ENCODE measurements at places on chromosomes 4 and X.

DNA sequence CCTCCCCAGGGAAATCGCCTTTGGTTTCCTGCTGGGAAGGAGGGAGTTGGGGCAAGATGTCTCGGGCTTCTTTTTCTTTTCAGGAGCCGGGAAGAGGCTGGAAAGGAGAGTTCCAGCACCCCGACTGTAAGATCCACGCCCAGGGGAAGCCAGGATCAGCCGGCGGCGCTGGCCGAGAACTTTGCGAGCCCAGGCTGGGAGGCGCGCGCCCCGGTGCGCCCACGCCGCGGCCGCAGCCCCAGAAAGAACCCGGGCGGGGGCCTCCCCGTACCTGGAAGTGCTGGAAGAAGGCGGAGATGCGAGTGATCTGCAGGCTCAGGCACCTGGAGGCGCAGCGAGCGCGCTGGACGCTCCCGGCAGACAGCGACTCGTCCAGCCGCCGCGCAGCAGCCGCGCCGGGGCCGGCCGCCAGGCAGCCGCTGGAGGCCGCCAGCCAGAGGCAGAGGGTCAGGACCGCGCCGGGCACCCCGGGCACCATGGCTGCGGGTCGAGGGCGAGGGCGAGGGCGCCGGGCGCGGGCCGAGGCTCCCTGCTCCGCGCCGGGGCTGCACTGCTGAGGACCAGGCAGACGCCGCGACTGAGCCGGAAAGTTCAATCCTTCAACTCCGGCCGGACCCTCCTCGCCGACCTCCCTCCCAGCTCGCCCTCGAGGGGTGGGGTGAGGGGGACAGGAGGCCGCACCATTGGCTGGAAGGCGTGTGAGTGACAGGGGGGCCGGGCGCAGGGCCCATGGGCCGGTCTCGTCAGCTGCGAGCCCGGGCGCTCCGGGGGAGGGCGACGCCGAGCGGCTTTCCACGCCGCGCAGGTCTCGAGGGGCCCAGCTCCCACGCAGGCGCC, at the start of gene ANOS1:
Gene ANOS1 (minus strand): TSS at position 579 of the 837 bp plus-strand sequence. CDS start 101 bp downstream, at position 478.
- DNase-seq, result no peak

GRCh38 chr4:155962767-155963166, 9.1 kb upstream of the CTSO start:
- DNase-seq, result no peak

- DNase-seq, result no peak
These were observed 59.5 kb downstream of the RXFP1 start for GRCh38 chr4:158581161-158581560.

DNA sequence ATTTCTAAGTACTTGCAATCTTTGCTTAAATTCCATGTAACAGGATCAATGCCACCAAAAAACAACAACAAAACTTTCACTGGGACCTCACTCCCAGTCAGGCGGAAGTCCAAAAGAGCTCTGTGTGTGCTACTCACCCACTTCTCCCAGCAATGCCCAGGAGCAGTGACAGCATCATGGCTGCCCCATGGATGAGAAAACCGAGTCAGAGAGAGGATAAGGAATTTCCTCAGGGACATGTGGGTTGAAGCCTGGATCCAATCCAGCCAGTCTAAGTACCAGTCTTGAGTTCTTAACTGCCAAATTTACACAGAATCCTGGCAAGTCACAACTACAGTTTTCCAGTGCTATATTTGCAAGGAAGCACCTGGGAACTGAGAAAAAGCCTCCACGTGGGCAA, 64.5 kb downstream of the STX18 start:
- DNase-seq, result no peak

- no peak for DNase-seq
These were observed 100.7 kb upstream of the FAM9C start for GRCh38 chrX:13144927-13145655.

- no peak for DNase-seq
These were observed 40.3 kb upstream of the TFDP3 start for GRCh38 chrX:133258481-133258880.

- DNase-seq, result no peak
These were observed 28.7 kb upstream of the MAP3K15 start for GRCh38 chrX:19543951-19544381.

GRCh38 chr4:74166818-74167217, 8.9 kb downstream of the MTHFD2L start:
- no peak for DNase-seq

DNA sequence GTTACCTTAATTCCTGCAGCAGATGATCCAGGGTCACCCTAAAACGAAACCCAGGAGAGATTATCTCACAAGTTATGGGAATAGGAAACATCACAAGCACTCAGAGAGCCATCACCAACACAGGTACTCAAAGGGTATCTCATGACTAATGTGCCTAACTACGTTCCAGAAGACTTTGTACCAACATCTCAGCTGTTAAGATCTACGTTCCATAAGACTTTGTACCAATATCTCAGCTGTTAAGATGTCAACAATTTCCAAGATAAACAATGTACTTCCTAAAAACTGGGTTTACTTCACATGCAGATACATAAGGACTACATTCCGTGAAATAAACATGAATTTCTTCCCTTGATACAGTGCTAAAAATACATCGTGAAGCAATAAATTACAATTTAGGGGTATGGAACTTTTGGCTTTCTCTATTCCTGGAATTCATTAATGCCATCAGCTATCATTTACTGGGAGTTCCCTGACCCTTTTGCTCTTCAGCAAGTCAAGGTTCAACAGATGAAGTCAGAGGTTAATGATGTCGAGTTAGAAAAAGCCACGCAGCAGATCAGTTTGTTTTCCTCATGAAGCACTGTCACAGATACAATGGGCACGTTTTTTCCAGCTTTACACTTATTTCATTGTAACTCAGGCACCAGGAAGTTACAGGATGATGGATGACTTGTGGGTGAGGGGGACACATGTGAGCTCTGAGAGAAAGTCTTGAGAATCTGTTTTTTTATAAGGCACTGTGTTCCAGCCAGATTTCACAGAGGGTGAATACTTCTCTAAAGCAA, 127.0 kb upstream of the ETNPPL start:
- DNase-seq, result no peak

DNA sequence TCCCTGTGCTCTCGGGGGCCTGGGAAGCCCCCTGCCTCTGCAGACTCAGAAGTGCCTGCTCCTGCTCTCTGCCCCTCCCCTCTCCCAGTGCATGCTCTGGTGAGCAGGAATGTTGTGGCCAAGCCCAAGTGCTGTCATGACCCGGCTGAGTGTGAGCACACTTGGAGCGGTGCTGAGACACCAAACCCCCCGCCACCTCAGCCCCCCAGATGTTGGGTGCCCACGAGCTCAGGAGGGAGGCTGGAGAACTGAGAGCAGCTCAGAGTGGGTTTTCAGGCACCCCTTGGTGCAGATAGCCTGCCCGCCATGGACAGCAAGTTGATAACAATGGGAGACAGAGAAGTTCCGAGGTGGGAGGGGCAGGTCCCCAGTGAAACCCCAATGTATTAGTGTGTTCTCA, 477.4 kb downstream of the ACTRT1 start:
- no peak for DNase-seq

DNA sequence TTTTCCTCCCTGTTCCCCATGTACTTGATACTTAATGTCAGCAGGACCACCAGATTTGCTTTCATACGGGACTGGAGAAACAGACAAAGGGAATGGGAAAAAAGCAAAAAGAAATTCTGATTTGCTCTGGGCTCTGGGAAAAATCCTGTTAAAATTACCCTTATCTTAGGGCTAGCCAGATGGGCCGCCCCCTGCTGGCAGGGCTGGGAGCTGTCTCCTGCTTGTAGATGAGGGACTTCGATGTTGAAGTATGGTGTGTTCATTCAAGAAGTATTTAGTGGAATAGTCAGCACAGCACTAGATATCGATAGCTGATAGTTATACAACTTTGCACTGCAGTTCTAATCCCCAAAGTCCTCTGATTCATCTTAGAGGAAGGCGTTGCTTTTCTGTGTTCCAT, 45.8 kb downstream of the BCORL1 start:
- peak; percentile 39 for DNase-seq

- DNase-seq, result no peak
These were observed 72.1 kb downstream of the HPGD start for GRCh38 chr4:174449944-174450785.

- no peak for DNase-seq
These were observed 27.2 kb downstream of the FBXO8 start for GRCh38 chr4:174256277-174256713.

DNA sequence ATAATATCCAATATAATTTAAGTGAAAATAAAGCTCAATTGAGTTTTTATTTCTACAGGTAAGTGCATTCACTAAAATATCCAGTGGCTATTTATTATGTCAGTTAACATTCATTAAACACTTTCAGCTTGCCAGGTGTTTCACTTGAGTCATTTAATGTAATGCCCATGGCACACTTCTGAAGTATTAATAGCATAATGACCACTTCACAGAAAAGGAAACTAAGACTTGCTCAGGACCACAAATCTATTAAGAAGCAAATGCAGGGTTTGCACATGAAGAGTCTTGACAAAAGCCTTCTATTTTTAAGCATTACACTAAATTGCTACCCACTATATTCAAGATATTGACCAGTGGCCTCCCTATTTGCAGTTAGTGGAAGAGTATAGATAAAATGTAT, 612.7 kb downstream of the KCTD8 start:
- DNase-seq, result no peak

- DNase-seq, result no peak
These were observed 60.8 kb downstream of the REPS2 start for GRCh38 chrX:17007134-17007768.
